ENCODE measurements at places on chromosomes 1 and 21.

DNA sequence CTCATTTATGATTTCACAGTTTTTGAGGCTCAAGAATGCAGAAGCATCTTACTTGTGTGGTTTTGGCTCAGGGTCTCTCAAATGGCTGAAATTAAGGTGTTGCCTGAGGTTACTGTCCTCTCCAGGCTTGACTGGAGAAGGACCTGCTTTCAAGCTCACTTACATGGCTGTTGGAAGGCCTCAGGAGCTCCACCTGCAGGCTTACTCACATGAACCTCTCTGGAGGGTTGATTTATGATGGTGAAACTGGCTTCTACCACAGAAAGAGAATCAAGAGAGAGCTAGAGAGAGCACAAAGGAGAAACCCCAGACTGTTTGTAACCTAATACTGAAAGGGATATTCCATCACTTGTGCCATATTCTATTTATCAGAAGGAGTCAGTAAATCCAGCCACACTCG lies 6.2 kb upstream of the KCNK2 start:
- no peak for DNase-seq

- no peak for DNase-seq
Measured at GRCh38 chr1:100613817-100614559, 76.0 kb downstream of the GPR88 start.

- no peak for DNase-seq
Measured at GRCh38 chr1:239909898-239910297, 181.8 kb upstream of the FMN2 start.

DNA sequence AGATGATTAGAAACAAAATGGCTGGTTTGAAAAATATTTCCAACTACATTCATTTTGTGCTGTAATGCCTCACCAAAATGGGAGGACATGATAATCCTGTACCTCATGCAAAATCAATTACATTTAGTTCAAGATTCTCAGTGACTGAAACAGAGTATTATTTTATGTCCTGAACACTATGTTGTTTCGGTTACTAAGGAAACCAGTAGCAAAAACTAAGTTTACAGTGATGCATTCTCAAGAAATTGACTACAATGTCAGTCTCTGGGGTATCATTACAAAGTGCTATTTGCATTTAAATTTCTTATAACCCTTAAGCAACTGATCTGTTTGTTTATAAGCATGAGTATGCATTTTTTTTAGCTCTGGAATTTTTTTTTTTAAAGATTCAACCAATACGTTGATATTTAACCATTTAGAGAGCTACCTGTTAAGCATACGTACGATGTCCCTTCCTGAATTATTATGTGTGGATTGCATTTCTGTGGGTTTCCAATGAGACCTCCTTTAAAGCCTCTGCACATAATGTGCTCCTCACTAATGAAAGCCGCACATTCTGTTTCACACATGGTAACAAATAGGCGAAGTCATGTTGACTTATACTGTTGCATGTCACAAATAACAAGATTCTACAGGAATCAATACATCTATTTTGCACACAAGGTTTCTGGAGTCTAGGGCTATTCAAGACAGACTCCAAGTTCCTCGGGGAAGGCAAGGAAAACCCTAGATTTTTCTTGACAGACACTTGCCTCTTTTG lies 1035.7 kb downstream of the ADGRL2 start:
- DNase-seq, result no peak

GRCh38 chr1:234532503-234532922 lies 53.5 kb upstream of the TARBP1 start:
- DNase-seq, result no peak

DNA sequence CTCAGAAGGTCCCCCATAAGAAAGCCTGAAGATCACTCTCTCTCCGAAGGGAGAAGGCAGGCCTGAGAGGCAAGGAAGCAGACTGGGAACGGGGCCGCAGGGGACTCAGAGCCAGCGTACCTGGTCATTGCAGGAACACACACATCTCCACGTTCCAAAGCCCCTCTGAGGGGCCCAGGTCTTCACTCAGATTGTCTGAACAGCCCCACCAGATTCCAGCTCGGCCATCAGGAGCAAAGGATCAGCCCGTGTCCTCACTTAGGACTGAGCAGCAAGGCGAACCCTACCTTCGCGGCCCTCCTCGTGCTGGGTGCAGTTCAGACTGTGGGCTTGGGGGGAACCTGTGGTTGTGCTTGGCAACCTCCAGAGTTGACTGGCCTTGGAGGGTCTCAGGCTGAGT lies 43.9 kb upstream of the SOX13 start:
- no peak for DNase-seq

GRCh38 chr1:69570356-69570755 lies 2.6 kb downstream of the LRRC7 start:
- DNase-seq, result no peak

- DNase-seq, result no peak
Measured at GRCh38 chr1:168697356-168698126, 31.5 kb downstream of the DPT start.

- DNase-seq, result no peak
Measured at GRCh38 chr1:54989473-54989872, 9.0 kb downstream of the TMEM61 start.

- no peak for DNase-seq
Measured at GRCh38 chr1:116914667-116915066, 5.0 kb downstream of the PTGFRN start.

- DNase-seq, result no peak
Measured at GRCh38 chr1:182122913-182123260, 61.4 kb upstream of the ZNF648 start.

DNA sequence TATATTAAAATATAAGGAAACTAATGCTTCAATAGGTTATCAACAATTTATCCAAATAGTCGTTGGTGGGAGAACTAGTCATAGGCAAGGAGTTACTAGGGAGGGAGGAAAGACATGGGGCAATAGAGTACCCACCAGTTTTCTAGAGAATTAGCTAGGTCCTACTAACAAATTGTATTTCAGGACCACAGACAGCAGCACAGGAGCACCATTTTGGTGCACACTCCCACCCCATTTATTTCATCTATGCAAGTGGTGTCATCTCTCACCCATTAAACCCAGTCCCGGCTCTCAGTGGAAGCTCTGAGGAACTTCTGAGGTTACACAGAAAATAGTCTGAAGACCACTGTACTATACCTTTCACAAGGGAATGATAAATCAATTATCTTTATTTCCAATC lies 89.0 kb upstream of the BCAR3 start:
- DNase-seq, result no peak

DNA sequence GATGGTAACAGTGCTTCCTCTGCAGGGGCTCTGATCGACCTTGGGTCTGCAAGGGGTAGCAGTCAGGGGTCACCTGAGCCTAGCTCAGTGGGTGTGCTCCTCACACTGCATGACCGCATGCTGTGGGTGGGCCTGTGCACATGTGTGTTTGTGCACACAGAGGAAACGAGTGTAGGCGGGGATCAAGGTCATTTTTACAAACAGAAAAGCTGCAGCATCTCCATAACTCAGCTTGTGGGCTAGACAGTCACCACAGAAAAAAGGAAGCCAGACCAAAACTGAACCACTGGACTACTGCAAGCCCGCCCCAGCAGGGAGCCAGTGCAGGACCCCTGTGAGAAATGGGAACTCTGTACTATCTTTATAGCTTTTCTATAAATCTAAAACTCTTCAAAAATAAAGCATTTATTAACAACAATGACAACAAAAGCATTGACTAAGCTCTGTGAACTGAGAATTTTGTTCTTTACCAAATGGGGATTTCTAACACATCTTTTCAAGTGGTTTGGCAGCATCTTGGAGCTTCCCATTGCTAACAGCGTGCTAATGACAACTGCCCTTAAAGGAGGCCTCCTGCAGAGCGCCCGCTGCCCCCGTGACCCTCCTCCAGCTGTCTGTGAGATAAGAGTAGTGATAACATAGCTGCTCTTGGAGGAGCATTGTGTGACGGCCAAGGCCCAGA lies 19.9 kb upstream of the NEK2 start:
- DNase-seq, result no peak

DNA sequence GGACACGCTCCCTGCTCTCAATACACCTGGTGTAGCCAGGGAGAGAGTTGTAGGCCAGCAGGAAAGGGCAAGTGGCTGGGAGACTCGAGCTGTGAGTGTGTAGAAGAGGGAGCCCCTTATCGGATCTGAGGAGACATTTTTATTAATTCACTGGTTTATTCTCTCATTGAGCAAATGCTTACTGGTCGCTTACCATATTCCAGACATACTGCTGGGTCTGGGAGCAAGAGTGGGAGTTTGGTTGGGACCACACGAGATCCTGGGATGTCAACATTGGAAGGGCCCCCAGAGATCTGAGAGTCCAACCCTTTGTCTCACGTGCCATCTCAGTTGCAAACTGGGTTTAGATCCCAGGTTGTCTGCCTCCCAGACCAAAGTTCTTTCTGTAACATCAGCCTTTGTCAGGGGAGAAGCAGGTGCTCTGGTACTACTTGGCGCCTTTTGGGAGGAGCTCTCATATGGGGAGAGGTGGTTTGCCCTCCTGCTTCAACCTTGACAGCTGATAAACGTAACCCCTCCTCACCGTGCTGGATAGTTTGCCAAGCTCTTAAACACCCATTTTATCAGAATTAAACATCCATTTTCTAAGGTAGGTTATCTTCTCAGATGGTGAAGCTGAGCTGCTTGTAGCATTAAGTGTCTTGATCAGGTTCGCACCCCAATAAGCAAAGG lies 742 bp downstream of the TMEM222 start:
- DNase-seq, result no peak

DNA sequence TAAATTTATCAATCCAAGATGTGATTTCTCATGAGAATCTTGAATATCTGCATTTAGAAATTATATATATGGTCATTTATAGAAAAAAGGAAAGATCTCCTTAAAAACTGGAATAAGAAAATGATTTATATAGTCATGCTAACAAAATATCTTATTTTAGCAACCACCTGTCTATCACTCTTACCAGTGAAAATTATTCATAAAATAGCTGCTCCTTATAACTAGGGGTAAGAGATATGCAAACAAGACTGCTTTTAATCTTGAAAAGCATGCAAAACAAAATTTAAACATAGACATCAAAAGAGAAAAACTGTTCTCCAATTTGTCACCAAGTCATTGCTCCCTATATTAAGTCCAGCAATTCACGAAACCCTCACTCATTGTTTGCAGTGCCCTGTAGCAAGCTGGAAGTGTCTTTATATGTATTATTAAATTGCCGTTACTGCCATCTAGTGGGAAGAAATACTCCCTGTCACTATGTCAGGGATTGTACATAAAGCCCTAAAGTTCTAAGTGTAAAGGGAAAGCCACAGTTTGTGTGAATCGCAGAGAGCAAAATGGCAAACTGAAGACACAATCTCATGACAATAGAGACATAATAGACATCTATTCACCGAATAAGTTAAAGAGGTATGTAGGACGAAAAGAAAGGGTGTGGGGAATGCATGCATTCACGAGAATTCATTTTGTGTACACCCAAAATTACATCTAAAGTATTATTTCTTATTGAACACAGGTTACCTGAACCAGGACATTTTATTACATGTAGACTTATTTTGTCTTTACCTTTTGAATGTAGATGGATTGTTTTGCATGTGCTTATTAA lies 600.5 kb downstream of the USP25 start:
- no peak for DNase-seq

- no peak for DNase-seq
Measured at GRCh38 chr1:174957829-174958228, 41.9 kb upstream of the CACYBP start.

DNA sequence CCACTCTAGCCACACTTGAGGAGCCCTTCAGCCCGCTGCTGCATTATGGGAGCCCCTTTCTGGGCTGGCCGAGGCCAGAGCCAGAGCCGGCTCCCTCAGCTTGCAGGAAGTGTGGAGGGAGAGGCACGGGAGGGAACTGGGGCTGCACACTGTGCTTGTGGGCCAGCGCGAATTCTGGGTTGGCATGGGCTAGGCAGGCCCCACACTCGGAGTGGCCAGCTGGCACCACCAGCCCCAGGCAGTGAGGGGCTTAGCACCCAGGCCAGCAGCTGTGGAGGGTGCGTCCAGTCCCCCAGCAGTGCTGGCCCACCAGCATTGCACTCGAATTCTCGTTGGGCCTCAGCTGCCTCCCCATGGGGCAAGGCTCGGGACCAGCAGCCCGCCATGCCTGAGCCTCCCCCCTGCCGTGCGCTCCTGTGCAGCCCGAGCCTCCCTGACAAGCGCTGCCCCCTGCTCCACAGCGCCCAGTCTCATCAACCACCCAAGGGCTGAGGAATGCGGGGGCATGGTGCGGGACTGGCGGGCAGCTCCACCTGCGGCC lies 785.9 kb upstream of the TPTE start:
- no peak for DNase-seq

DNA sequence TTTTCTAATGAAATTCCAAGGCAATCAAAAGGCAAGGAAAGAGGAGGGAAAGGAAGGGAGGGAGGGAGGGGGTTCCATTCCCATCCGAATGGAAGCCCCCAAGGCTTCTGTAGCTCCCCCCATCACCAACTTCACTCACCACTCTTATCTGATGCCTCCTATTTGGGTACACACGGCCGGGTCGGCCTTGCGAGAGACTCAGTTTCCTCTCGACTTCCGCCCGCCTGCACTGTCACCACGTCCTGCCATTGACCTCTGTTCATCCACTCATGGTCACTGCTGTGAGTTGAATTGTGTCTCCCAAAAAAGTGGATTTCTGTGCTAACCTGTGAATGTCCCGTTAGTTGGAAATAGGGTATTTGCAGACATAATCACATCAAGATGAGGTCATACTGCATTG lies 11.2 kb downstream of the PDE9A start:
- no peak for DNase-seq

- DNase-seq, result no peak
Measured at GRCh38 chr1:154910851-154911250, 25.7 kb downstream of the PMVK start.

DNA sequence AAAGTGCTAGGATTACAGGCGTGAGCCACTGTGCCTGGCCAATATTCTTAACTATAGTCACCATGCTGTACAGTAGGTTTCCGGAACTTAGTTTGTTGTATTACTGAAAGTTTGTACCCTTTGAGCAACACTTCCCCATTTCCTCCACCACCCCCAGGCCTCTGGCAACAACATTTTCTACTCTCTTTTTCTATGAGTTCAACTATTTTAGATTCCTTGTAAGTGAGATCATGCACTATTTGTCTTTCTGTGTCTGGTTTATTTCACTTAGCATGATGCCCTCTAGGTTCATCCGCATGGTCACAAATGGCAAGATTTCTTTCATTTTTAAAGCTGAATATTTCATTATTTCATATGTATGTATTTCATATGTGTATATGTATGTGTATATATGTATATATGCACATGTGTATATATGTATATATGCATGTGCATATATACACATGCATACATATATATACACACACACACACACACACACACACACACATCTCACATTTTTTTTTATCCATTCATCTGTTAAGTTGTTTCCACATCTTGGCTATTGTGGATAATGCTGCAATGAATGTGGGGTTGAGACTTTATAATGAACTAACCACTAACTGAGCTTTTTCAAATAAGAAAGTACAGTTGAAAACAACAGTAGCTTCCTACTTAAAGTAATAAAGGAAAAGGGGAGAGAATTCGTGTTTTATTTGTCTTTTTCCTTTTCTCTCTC lies 256.8 kb upstream of the C1orf105 start:
- DNase-seq, result no peak

DNA sequence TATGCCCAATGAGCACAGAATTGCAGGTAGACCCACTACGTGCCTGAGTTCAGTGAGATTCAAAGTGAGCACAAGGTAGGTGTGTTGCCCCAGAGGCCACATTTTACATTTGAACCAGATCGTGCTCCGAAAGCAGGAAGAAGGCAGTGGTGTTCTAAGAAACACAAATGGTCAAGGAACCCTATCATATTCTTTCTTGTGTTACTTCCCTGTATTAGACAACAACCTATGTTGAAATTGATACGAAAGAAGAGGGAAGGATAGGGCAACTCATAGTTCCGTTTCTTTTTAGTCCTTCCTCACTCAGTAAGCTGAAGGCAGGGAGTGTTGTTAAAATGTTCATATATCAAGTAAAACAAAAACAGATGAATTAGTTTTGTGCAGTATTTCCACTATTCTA lies 33.9 kb downstream of the OLFML2B start:
- no peak for DNase-seq

GRCh38 chr1:175129997-175130648 lies 62.5 kb downstream of the KIAA0040 start:
- no peak for DNase-seq

All from effector CD4-positive, alpha-beta T cell (primary cell).